MM.1S (cell line): ENCODE measurements at places on chromosomes 1 and 21.

GRCh38 chr1:119163396-119163795 lies 22.9 kb upstream of the WARS2 start:
- no peak for DNase-seq

DNA sequence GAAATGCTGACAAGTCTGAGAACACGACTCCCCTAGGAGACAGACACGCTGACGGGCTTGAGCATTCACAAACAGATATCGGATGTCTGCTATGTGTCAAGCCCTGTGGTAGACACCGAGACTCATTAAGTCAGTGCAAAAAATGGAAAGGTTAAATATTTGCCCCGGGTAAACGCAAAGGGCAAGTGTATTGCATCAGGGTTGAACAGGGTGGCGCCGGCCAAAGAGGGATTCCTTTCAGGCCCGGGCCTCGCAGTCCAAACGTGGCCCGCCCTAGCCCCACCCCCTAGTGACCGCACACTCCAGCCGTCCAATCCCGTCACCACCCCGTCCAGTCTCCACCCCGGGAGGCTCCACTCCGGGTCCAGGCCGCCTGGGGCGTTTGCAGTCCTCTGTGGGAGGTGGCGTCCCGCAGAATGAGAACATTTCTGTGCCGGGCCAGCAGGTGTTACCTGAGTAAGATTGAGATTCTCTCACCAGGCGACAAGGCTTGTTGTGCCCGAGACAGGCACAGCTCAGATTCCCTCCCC lies 16.3 kb upstream of the TMEM9 start:
- DNase-seq: peak; percentile 99

DNA sequence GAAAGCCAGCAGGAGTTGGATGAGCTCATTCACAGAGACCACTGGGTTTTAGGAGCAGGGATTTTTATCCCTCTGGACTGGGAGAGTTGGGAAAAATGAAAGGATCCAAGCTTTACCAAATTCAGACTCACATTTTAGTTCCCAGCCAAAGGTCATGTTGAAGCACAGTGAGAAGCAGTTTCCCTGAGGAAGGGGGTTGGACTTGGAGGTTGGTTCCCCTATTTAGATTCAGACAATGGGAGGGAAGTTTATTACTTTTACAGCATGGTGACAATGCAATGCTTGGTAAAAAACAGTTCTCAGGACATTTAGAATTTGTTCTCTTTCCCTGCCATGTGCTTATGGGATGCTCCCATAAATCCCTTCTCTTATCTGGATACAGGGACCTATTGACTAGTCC lies 57.3 kb upstream of the ZNF648 start:
- DNase-seq: no peak

- no peak for DNase-seq
These were observed 39.0 kb upstream of the ARHGEF16 start for GRCh38 chr1:3415260-3416090.

DNA sequence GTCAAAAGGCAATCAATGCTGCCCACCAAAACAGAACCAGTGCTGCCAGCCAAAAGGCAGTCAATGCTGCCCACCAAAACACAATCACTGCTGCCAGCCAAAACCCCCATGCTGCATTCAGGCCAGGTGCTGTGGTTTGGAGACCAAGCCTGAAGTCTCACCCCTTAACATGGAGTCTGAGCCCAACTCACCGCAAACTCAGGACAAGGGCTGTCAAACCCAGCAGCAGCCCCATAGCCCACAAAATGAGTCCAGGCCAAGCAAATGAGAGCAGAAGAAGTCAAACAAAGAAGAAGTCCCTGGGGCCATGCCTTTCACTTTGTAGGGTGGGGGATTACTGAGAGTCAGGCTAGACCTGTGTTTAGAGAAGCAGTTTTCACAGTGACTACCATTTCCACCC lies 6.4 kb downstream of the SMCP start:
- no peak for DNase-seq

DNA sequence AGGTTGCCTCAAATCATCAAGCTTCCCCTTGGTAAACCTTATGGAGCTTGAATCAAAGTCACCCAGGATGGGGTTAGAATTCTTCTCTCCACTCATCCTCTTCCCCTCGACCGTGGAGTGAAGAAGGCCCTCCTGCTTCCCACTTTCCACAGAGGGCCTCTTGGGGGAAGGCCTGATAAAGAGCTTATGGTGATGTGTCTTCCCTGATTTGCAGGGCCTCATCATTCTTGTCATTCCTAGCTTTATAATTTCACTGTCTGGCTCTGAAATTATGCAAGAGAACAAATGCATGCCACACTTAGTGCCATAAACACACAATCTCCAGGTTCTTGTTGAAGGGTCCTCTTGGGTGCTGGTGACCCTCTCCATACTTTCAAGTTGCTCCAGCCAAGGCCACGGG lies 101.2 kb downstream of the HMGB4 start:
- DNase-seq: no peak

GRCh38 chr1:182292193-182292741 lies 99.3 kb downstream of the GLUL start:
- no peak for DNase-seq

DNA sequence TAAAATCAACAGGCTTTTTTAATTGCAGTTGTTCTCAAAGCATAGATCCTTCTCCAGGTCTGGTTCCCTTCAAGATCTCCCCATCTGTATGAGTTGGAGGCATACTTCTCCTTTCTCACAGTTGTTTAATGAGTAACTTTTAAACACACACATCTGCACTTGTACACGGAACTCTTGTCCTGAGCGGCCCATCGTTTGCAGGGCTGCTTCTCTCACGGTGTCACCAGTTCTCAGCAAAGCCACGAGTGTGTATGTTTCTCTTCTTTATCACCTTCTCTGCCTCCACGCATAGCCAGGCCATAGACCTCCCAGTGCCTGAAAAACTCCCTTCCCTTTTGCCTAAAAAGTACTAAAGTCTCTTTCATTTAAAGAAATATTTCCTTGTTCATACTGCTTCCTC lies 68.7 kb upstream of the ROR1 start:
- DNase-seq: no peak

DNA sequence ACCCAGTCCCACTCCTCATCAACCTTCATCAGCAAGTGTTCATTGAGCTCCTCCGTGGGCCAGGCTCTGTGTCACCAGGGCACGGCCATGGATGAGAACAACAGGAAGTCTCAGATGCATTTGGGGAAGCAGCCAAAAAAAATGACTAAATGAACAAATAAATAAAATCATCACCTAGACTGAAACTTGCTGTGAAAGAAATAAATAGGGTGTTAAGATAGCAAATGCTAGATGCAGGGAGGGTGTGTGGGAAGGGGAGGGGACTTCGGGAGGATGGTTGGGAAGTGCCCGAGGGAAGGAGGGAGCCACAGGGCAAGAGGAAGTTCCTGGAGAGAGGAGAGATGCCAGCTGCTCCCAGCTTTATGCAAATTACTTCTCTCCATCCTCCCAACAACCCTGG lies 696.7 kb downstream of the PTPRU start:
- no peak for DNase-seq

GRCh38 chr1:24150234-24151174 lies 7.6 kb upstream of the IL22RA1 start:
- DNase-seq: peak; percentile 83

- DNase-seq: no peak
These were observed 317.6 kb downstream of the PLA2G4A start for GRCh38 chr1:187146388-187146787.

DNA sequence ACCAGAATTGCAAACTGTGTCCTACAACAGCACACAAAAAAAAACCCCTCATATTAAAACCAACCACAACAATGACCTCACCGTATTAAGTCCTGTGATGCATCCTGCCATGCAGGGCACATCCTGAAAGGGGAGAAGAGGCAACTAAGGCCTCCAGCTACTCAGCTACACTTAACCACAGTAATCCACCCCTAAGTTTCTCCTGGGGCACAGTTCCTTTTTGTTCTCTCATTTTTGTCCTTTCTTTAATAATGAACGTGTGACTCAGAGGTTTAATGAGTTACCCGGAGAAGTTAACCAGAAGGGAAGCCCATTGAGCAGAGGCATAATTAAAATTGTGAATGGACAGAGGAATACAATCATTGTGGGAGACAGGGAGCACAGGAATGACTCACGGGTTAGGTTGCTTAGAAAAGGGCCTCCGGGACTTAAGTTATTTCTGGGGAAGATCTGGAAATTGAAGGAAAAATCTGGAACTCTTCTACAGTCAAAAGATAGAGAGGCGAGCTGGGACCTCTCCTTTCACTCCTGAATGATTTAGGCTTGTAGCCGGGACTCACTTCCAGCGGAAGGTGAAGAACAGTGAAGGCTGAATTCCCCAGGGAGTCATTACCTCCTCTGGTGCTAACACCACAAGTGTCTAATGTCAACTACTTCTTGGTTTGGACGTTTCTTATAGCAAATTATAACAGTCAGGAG lies 36.9 kb upstream of the HIVEP3 start:
- peak; percentile 65 for DNase-seq

DNA sequence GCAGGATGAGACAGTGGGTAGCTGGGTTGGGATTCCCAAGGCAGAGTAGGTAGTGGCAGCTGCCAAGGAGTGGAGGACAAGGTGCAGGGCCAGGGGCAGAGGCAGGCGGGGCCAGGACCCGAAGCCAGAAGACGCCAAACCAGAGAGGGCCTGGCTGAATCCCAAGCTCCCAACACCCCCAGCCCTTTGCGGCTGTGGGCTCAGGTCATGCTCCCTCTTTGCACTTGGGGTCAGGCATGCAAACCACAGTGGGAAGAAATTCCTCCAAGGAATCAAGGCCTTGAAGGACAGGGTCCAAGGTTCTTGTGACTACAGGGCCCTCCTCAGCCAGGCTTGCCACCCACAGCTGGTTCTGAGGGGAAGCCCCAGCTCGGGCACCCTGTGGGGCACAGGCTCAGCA lies 6.2 kb downstream of the C1orf210 start:
- no peak for DNase-seq

DNA sequence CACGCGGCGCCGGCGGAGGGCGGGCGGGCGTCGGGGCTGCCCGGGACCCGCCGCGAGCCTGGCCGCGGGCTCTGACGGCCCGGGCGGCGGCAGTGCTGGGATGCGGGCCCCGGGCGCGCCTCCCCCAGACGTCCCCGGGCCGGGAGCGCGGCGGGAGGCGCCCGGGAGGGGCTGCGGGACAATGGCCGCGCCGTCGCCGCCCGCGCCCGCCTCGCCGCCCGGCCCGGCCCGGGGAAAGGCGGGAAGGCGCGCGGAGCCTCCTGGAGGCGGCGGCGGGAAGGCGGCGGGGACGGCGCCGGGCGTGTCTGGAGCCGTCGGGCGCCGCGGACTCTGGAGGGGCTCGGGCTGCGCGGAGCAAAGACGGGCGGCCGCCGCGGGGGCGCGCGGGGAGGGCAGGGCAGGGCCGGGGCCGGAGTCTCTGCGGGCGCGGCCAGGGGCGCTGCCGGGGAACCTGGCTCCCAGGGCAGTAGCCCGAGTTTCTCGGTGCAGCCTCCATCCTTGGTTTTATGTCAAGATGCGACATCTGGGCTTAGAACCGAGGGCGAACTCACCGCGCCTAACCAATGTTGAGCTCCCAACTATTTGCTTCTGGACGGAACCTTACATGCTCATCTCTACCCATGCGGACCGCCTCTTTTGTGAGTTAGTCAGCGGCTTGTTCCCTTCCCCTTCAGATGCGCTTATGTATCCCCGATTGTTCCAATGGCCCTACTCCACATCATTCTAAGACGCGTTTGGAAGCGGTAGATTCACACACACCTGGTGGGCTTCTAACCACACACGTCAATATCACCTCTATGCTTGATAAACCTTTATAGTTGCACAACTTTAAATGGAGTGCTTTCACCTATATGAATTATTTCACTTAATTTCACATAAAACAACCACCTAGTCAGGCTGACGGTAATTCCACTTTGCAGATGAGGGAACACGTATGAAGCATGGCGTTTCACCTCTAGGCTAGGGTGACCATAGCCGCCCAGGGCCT lies 651 bp downstream of the ZBTB8A start:
- peak; percentile 49 for DNase-seq

DNA sequence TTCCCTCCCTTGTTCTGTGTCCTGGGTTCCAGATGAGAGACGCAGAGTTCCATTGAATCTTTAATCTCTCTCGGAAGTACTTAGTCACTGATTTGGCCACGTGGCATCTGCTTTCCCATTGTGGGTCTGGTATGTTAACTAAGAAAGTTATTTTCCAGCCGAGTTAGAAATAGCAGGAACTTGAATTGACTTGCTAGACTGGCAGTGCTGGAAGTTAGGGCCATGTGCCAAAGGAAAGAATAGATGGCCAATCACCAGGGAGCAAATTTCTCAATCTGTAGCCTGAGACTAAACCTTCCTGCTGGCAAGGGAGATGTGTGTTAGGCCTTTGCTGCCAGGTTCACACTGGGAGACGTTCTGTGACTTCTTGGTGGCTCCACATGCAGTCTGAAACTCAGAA lies 24.2 kb upstream of the SLFNL1 start:
- no peak for DNase-seq

DNA sequence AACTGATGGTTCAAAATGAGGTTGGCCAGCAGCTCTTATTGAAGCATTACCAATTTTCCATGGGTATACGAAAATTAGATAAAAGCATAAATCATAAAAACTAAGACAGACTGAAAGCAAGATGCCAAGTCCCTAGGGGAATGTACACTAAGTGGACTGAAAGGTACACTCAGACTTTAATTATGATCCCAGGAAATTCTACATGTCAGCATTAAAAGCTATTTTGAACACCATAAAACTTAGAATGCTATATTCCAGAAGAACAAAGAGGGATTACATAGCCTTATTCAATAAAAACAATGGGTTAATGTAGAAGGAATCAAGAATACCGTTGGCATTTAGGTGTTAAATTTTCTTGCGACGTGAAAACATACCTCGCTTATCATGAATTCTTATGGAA lies 558.5 kb downstream of the LRRIQ3 start:
- DNase-seq: no peak

- no peak for DNase-seq
These were observed 9.8 kb downstream of the KIF1B start for GRCh38 chr1:10220200-10220599.

DNA sequence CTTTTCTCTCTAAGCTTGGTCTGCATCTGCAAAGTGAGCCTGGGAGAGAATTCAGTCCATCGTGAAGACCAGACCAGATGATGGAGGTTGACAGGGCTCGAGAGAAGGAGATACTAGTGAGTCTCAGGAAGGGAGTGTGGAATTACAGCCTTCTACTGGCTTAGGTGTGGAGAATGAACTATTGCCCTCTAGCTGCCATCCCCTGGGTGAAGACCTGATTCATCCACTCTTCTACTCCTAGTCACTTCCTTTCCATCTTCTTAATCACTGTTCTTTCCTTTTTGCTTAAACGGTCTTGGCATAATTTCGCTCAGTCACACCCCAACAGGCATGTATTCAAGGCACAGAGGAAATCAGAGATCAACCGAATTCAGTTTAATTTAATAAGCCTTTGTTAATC lies 34.0 kb upstream of the HSD17B7 start:
- DNase-seq: no peak

GRCh38 chr1:10340930-10341590 lies 57.8 kb upstream of the PGD start:
- no peak for DNase-seq

GRCh38 chr21:33661146-33661545 lies 18.8 kb downstream of the ITSN1 start:
- DNase-seq: no peak

GRCh38 chr1:228270032-228270431 lies 62.2 kb downstream of the OBSCN start:
- DNase-seq: no peak
